Cardiac muscle cell (in vitro differentiated cells and primary cell): ENCODE measurements at places on chromosomes 4 and X.
A peak's percentile ranks its signal among the peaks of the same experiment; 100 is the strongest.

GRCh38 chr4:19774690-19775256 lies 476.9 kb upstream of the SLIT2 start:
- no peaks in the 10 kb centered on the region for H3K27me3 ChIP-seq
- H3K4me1 ChIP-seq, result peaks cover 21% of the 10 kb centered on the region
- H3K36me3 ChIP-seq, result no peaks in the 10 kb centered on the region
- no peak overlapping the region for H3K27ac ChIP-seq
- H3K4me3 ChIP-seq, result no peak overlapping the region

GRCh38 chr4:20026456-20026855 lies 225.2 kb upstream of the SLIT2 start:
- no peak overlapping the region for H3K27ac ChIP-seq
- no peaks in the 10 kb centered on the region for H3K36me3 ChIP-seq
- H3K4me3 ChIP-seq, result no peak overlapping the region
- no peaks in the 10 kb centered on the region for H3K27me3 ChIP-seq
- H3K4me1 ChIP-seq, result no peaks in the 10 kb centered on the region
- no peak for DNase-seq

GRCh38 chrX:154531626-154532025 lies 15.0 kb downstream of the G6PD start:
- no peaks in the 10 kb centered on the region for H3K4me1 ChIP-seq
- peak; percentile 72 for DNase-seq
- H3K27me3 ChIP-seq, result no peaks in the 10 kb centered on the region
- H3K4me3 ChIP-seq, result no peak overlapping the region

- no peak overlapping the region for H3K4me3 ChIP-seq
- no peak for DNase-seq
- H3K27me3 ChIP-seq, result no peaks in the 10 kb centered on the region
- H3K27ac ChIP-seq, result no peak overlapping the region
Measured at GRCh38 chr4:179750374-179750773, 2308.1 kb upstream of the AGA start.

- H3K36me3 ChIP-seq, result no peaks in the 10 kb centered on the region
- no peak overlapping the region for H3K4me3 ChIP-seq
- DNase-seq, result no peak
Measured at GRCh38 chr4:136768213-136768924, 763.9 kb downstream of the PCDH18 start.

GRCh38 chrX:154738011-154738738 lies 12.7 kb downstream of the GAB3 start:
- H3K36me3 ChIP-seq, result no peaks in the 10 kb centered on the region
- no peak overlapping the region for H3K27ac ChIP-seq
- H3K4me3 ChIP-seq, result no peak overlapping the region
- no peak for DNase-seq
- no peaks in the 10 kb centered on the region for H3K4me1 ChIP-seq
- H3K27me3 ChIP-seq, result no peaks in the 10 kb centered on the region

DNA sequence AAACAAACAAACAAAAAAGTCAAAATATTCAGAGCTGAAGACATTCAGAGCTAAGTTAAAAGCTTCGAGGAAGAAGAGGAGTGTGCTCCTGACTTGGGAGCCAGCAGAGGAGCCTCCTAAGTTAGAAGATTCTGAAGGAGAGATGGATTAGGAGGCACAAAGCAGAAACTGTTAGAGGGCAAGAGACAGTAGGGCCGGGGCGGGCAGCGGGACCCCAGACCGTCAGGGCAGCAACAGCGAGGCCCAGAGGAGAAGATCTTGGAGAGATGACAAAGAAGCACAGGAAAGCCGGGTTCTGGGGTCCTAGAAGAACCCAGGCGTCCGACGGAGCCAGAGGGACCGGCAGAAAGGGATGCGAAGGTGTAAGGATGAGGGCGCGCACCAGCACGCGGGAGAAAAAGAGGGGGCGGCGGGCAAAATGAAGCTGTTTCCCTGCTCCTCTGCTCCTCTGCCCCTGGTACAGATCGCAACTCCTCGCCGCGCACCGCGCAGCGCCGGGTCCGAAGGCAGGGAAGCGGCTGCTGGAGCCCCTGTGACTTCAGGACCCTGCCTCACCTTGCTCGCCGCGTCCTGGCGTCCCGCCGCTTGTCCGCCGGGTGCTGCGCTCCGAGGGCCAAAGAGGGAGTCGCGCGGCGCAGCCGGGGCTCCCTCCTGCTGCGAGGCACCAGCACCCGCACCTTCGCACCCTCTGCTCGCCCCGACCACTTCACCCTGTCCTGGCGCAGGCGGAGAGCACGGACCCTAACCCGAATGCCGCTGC lies 477 bp downstream of the KLHL13 start:
- no peaks in the 10 kb centered on the region for H3K36me3 ChIP-seq
- H3K4me1 ChIP-seq, result no peaks in the 10 kb centered on the region
- DNase-seq, result no peak
- peak overlapping the region; percentile 53 for H3K4me3 ChIP-seq
- peak overlapping the region; percentile 80 for H3K27ac ChIP-seq

DNA sequence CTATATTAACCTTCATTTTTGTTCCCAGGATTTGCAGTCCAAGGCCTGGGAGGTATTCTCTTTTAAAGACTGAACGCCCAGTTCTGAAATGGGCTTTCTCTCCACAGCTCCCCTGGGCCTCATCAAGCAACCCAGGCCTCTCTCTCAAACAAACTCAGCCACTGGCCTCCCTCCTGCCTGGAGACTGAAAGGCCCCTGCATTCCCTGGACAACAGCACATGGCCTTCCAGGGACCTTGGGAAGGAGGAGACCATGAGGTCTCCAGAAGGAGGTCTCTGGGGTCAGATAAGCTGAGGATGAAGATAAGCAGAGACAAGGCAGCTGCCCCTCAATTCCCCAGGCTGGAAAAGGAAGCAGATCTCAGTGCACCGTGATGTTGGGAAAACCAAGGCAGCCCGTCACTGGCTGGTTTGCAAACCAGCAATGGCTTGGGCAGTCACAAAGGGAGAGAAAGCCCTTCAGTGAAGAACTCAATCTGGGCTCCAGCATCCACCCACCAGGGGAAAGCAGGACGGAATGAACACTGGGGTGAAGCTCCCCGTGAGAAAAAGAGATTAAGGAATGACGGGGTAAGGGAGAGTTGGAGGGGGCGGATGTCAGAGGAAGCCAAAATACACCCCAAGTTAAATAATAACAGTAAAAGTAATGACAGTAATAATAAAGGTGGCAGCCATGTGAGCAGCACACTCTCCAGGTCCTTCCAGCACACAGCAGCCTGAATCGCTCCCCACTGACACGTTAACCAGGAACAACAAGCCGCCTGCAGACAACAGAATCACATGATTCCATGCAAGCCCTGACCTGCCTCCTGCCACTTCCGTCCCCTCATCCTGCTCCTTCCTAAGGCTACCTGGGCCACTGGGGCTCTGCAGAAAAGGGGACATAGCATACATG lies 22.3 kb downstream of the AMOT start:
- H3K4me3 ChIP-seq, result no peak overlapping the region
- H3K4me1 ChIP-seq, result peaks cover 8% of the 10 kb centered on the region
- no peaks in the 10 kb centered on the region for H3K36me3 ChIP-seq
- DNase-seq, result no peak
- peak overlapping the region; percentile 34 for H3K27ac ChIP-seq
- H3K27me3 ChIP-seq, result no peaks in the 10 kb centered on the region

GRCh38 chr4:120232050-120232449 lies 165.4 kb upstream of the MAD2L1 start:
- no peak overlapping the region for H3K4me3 ChIP-seq
- no peak for DNase-seq
- H3K27me3 ChIP-seq, result no peaks in the 10 kb centered on the region
- H3K27ac ChIP-seq, result no peak overlapping the region
- no peaks in the 10 kb centered on the region for H3K36me3 ChIP-seq
- H3K4me1 ChIP-seq, result no peaks in the 10 kb centered on the region

DNA sequence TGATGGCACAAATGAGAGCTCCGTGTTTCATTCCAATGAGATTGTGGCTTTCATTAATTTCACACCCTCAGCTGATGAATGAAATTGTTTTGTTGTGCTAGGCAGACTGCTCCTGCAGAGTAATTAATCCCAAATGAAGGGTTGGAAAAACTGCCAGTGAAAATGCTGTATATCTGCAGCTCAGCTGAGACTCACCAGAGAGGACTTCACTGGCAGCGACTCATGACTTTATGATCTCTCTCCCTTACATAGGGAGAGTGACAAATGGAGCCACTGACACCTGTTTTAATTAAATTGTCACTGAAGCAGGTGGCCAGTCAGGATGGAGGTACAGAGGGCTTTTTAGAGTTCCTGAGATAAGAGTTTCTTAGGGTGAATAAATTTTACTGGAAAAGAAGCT lies 24.8 kb downstream of the GRXCR1 start:
- no peak for DNase-seq
- no peaks in the 10 kb centered on the region for H3K36me3 ChIP-seq
- no peaks in the 10 kb centered on the region for H3K27me3 ChIP-seq
- H3K27ac ChIP-seq, result no peak overlapping the region

DNA sequence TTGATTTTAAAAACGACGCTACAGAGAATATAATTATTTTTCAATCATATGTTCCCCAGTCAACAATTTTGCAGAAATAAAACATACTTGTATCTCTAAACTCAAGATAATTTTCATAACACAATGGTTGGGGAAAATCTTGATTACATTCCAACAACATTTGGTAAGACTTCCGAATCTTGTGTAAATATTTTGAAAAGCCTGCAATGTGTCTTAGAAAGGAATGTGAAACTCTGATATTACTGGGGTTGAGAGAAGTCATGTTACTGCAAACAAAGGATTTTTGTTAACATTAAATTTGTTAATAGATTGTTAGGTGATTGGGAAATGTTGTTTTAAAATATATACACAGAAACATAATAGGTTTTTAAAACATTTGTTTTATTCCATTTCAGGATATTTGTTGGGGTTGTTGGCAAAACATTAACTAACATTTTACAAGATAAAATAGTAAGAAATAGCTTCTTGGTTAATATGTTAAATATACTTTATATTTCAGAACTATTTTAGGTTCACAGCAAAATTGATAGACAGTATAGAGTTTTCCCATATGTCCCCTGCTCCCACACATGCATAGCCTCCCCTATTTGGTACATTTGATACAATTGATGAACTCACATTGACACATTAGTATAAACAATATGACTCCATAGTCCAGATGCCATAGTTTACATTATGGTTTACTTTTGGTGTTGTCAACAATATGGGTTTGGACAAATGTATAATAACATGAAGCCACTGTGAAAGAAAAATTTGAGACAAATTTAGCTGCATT lies 218.6 kb upstream of the FAM47A start:
- H3K36me3 ChIP-seq, result no peaks in the 10 kb centered on the region
- H3K27ac ChIP-seq, result no peak overlapping the region
- H3K27me3 ChIP-seq, result no peaks in the 10 kb centered on the region

DNA sequence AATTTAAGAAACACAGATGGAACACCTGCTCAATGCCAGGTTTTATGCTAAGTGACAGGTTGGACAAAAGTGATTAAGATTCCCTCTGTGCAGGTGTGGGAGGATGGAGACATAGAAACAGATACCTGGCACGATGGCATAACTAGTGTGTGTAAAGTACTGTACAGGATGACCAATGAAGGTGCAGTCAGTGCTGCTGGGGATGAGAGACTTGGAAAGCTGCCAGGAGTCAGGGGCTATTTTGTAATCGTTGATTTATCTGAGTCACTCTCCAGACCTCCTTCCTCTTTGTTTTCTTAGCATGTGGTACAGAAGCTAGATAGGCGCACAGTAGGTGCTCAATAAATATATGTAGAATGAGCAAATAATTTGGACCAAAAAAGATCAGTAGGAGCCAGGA lies 58.2 kb downstream of the CWH43 start:
- H3K27me3 ChIP-seq, result no peaks in the 10 kb centered on the region
- no peaks in the 10 kb centered on the region for H3K36me3 ChIP-seq
- no peak for DNase-seq
- no peak overlapping the region for H3K4me3 ChIP-seq

GRCh38 chr4:145295547-145295946 lies 115.2 kb upstream of the OTUD4 start:
- DNase-seq, result no peak
- no peaks in the 10 kb centered on the region for H3K27me3 ChIP-seq
- H3K4me3 ChIP-seq, result no peak overlapping the region
- H3K27ac ChIP-seq, result no peak overlapping the region

DNA sequence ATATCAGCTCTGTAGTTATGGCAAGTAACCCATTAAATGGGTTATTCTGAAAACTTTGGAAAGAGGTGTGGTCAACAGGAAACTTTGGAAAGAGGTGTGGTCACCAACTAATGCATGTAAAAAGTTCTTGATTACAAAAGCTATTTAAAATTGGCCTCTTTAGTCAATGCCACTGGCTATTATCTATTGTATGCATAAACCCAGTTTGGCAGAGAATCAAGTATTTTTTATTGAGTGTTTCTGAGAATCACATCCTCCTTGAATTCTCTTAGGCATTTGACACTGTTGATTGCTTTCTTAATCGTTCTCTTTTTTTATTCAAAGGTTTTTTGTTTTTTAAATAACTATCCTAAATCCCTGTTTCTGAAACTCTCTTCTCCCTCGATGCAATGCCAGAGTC lies 7.5 kb downstream of the P2RY4 start:
- no peak overlapping the region for H3K27ac ChIP-seq
- DNase-seq, result no peak
- no peaks in the 10 kb centered on the region for H3K27me3 ChIP-seq
- no peaks in the 10 kb centered on the region for H3K4me1 ChIP-seq
- no peaks in the 10 kb centered on the region for H3K36me3 ChIP-seq
- no peak overlapping the region for H3K4me3 ChIP-seq

DNA sequence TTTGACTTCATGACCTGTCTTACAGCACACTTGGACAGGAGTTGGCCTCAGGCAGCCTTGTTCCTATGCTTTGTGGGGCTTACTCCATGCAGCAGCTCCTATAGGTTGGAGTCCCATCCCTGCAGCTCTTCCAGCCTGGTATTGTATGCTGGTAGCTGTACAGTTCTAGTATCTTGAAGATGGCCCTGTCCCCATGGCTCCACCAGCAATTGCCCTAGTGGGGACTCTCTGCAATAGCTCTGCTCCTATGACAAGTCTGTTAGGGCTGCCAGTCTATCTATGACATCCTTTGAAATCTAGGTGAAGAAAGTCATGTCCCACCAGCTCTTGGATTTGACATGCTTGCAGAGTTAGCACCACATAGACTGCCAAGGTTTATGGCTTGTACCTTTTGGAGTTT lies 252.6 kb downstream of the ANTXR2 start:
- H3K27me3 ChIP-seq, result no peaks in the 10 kb centered on the region
- DNase-seq, result no peak
- H3K4me3 ChIP-seq, result no peak overlapping the region
- no peaks in the 10 kb centered on the region for H3K4me1 ChIP-seq
- H3K27ac ChIP-seq, result no peak overlapping the region

- H3K4me3 ChIP-seq, result no peak overlapping the region
- no peak for DNase-seq
- no peaks in the 10 kb centered on the region for H3K27me3 ChIP-seq
Measured at GRCh38 chr4:124459196-124459940, 253.2 kb downstream of the ANKRD50 start.
